ENCODE measurements at places on chromosomes 2 and 18.

- DNase-seq: no peak
Observed at GRCh38 chr18:12433829-12434540, 26.3 kb downstream of the PRELID3A start.

- DNase-seq: peak; percentile 66
Observed at GRCh38 chr2:224357098-224357901, 44.6 kb downstream of the FAM124B start.

- DNase-seq: no peak
Observed at GRCh38 chr18:47287911-47288585, 36.6 kb upstream of the SKOR2 start.

- no peak for DNase-seq
Observed at GRCh38 chr2:223464071-223464470, 138.1 kb downstream of the SCG2 start.

DNA sequence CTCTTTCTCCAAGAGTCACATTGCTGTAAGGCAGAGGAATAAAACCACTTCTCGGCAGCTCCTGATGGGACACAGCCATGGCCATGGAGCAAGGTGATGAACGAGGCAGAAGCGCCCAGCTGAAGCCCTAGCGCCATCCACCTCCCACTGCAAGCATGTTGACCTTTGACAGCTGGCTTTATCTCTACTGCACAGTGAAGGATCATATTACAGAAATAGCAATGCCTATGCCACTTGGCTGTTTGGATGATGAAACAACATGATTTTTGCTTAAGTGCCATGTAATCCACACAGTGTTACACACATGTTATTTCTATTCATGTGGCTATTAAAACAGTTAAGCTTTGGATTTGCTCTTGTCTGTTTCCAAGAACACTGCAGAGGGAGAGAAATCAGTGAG, 167.7 kb downstream of the VAPA start:
- peak; percentile 93 for DNase-seq

GRCh38 chr2:131010566-131010965, 82.7 kb downstream of the FAM168B start:
- DNase-seq: no peak

- DNase-seq: no peak
Observed at GRCh38 chr2:43776324-43776723, 2.5 kb downstream of the DYNC2LI1 start.

GRCh38 chr2:32506446-32506845, 121.4 kb upstream of the TTC27 start:
- DNase-seq: no peak

- no peak for DNase-seq
Observed at GRCh38 chr18:39838831-39839230, 2116.2 kb upstream of the PIK3C3 start.

DNA sequence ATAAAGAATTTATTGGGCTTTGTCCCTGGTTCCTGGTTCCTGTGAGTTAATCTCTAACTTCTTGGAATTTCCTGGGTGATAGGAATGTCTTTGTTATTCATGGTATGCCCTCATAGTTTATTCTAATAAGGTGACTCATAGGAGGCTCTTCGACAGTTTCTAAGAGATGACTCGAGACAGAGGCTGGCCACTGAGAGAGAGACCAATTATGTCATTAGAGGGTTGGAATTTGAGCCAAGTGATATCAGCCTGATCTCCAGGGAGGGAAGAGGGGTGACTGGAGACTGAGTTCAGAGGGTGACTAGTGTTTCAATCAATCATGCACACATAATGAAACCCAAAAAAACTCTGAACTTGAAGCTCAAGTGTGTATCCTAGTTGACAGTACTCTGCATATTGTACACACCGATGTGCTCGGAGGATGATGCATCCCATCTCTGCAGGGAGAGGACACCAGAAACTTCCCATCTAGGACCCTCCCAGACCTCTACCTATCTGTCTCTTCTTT, 185.7 kb downstream of the MTCL1 start:
- DNase-seq: peak; percentile 83

GRCh38 chr2:232013701-232014353, 52.3 kb downstream of the DIS3L2 start:
- no peak for DNase-seq

DNA sequence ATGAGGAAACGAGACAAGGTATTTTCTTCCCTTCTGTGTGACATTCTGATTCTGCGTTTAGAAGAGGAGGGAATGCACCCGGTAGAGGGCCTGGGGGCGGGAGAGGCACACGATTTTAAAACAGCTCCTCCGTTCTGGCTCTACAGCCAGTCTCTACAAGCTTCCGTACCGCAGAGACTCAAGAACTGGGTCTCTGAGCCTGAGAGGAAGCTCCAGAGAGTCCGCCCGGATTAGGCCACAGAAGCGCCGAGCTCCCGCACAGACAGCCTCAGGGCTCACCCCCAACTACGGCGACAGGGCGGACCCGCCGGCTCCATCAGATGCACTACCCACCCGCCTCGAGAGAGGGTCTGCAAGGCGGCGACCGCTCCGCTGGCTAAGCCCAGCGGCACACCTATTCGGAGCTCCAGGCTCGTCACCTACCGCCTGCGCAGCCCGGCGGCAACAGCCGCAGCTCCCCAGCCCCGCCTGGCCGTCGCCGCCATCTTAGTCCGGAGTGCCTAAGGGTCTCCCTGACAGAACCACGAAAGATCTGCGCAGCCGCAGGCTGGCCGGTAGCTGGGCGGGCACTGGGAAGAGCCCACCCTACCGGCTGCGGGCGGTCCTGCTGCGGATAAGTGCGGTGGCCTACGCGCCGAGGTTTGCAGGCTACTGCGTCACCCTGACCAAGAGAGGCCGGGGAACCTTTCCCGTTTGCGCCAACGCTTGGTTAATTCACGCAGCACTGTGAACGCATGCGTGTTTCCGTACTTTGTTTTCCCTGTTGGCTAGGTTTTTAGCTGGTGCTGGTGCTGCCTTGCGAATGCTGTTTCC, at the start of gene NFU1:
TSS of gene NFU1 (minus strand) at position 498 of the 813 bp plus-strand sequence. CDS start at position 485, 13 bp downstream.
- DNase-seq: peak; percentile 95

GRCh38 chr2:20989404-20989803, 54.5 kb downstream of the APOB start:
- DNase-seq: no peak

GRCh38 chr2:166343467-166343866, 32.3 kb downstream of the SCN9A start:
- peak; percentile 98 for DNase-seq

DNA sequence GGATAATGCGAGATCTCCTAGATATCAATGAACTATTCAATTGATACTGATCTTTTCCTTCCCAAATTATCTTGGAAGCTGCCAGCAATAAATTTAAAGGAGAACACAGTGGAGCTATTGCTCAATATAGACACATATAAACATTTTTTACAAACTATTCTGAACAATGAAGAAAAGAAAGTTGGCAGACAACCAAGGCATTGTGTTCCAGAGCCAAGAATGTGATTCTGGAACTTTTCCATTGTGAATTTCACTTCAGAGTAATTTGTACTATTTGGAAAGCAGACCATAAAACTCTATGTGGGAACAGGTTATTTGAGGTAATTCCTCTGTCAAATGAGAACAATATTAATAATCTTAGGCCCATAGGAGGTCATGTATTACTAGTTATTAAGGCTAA, 588.2 kb downstream of the IRS1 start:
- no peak for DNase-seq

DNA sequence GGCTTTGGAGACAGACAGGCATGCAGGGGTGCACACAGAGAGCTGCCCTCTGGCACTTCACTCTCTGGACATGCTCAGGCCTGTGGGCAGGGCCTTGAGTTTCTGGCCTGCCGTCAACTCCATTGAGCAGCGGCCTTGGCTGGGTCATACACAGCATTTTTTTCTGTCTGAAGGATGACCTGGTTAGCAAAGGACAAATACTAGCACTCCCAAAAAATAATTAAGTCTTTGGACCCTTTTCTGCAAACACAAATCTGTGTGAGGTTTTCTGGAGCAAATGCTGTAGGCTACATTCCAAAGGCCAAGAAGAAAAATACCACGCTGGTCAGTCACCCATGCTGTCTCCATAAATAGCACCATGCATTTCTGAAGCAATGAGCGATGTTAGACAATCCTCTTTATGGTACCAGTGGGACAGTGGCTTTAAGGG, 124.7 kb upstream of the CTAGE1 start:
- DNase-seq: no peak

- DNase-seq: peak; percentile 15
Observed at GRCh38 chr2:121382744-121383143, 97.7 kb upstream of the TFCP2L1 start.

DNA sequence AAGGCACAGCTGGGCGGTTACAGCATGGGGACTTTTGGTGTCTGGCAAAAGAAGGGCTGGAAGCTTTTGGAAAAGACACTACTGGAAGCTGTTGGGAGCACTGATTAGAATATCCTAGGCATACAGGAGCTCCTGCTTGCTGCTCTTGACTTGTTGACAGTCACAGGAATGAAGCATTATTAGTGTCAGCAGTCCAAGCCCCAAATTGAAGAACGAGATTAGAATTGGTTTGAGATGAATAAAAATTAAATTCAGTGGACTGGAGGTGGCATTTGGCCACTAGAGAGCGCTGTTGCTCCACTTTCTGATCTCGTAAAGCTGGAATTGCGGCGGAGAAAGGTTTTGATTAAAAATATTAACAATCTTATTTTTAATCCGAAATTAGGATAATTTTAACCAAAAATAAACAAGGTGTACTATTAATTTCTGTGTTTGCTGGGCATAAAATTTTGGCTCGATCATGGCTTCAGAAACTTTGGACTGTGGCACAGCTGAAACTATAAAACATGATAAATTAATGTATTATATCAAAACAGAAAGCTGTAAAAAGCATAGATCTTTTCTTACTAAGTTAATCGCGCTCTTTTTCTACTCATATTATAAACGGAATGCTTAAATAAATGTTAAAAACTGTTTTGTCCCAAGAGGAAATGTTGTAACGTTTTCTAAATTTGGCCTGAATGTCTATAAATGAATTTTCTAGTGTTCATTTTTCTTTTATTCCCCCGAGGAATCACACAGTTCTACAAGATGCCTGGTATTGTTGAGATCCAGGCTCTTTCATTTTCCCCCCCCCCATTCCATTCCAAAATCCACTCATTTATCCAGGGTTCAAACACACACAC, 2.4 kb upstream of the HOXD8 start:
- DNase-seq: peak; percentile 79

GRCh38 chr2:9105601-9106337, 100.8 kb upstream of the ASAP2 start:
- no peak for DNase-seq

GRCh38 chr18:45127405-45127804, 446.7 kb downstream of the SETBP1 start:
- DNase-seq: no peak

DNA sequence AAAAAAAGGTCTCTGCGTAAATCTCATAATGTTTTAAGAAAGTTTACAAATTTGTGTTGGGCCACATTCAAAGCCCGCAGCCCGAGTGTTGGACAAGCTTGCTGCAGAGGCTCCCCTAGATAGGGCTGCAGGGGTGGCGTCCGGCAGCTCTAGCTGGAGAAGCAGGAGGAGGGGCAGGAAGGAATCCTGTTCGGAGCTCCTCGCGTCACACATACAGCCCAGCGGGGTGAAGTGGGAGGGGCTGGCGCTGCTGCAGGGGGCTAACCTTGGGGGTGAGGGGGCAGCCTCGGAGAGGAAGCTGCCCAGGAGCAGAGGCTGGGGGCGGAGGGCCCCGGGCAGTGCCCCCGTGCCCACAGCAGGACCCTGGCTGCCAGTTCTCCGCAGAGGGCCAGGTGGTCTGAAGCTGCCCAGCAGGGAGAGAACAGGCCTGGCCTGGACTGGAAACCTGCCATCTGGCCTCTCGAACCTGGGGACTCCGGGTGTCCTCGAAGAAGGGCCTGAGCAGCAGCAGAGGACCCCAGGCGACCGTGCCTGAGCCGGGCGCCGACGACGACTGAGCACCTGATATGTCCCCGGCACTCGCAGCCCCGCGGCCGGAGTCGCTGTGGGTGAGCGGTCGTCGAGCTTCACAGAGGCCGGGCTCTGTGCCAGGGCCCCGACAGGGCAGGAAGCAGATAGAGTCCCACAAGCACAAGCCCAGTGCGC, 2.6 kb upstream of the GPR35 start:
- no peak for DNase-seq

DNA sequence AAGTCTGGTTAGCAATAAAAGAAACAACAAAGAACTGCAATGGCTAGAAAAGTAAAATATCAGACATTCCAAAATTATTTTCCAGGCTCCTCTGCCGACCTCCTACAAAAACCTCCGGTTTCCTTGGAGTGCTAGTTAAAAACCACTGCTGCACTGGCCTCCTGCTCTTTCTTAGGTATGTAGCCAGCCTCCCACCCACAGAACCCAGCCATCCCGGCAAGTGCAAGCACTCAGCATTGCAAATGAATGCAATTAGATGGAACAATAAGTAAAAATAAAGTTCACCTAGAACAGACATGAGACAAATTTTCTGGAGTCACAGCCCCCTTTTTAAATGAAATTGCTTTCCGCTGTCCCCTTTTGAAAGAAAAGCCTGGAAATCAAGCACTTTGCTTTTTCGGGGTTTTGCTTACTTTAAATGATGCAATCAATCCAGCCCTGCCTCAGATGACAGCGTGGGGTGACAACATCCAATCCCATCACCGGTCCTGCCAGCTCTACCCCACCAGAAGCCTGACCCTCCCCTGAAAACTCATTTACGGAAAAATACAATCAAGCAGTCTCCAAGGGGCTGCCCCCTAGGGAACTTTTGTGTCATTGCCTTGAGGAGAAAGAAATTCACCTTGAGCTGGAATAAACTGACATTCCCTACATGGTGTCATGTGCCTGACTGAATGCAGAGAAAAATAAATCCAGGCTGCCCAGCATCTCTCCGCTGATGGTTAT, 199.8 kb downstream of the EPHA4 start:
- no peak for DNase-seq

- no peak for DNase-seq
Observed at GRCh38 chr2:166302036-166302435, 73.7 kb downstream of the SCN9A start.

DNA sequence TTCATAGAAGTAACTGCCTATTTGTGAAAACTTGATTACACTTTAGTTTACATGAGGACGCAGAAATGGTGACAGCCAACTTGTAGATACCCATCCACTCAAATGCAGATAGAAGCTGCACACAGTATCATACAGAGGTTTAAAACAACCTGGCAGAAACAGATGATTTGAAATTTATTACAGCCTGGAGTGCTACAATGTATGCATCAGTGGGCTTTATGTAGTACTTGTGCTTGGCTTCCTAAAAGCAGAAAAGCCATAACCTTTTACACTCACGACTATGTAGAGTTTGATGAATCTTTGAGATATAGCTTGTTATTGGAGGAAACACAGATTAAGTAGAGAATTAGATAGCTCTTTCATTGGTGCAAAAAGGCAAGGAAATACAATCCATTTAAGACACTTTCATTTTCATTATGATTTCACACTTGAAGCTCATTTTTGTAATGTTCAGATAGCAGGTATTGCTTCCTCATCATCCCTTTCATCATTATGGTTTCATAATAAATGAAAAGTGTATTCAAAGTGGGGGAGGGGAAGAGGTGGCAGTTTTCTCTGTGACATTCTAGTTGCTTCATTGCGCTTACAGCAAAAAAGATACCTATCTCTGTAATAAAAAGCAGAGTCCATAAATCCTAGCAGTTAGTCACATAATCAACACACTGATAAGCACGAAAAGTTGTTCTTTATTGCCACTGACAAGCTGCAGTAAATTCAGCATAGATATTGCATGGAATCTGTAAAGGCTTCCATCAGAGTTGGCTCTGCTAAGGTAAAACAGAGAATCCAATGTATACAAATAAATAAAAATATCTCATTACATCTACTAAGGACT, 789.8 kb upstream of the FSHR start:
- no peak for DNase-seq

- DNase-seq: peak; percentile 83
Observed at GRCh38 chr2:86764661-86765309, 25.9 kb downstream of the CD8A start.

- DNase-seq: no peak
Observed at GRCh38 chr2:106581755-106582147, 94.6 kb downstream of the CD8B2 start.

GRCh38 chr2:183162362-183162761, 38.1 kb downstream of the NUP35 start:
- DNase-seq: no peak

Measured in DMS53 (cell line).